Substantia nigra (tissue), 51 donors: ENCODE measurements at places on chromosomes 11 and 22.

GRCh38 chr11:83801799-83802198 lies 515.6 kb upstream of the CCDC90B start:
- no peak for DNase-seq

GRCh38 chr11:810040-810567 lies 337 bp downstream of the RPLP2 start:
- no peak for DNase-seq

DNA sequence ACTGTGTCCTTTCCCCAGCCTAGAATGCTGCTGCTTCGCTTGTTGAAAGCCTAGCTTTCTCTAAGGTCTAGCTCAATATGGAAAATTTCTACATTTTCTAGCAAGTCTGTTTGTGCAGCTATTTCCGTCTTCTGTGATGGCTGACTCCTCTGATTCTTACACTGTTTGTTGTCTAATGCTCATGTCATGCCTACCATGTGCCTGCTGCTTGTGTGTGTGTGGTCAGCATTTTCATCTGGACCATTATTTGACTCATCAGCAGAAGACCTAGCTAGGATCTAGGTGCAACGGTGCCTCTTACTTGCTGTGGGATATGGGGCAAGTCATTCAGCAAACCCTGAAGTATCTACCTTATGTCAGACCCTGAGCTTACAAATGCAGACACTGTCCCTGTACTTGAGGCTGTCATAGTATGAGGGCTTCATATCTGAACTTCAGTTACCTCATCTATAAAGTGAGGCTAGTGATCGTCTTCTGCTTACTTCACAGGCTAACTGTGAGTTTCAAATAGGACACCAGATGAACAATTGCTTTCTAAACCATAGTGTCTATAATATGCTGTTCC lies 86.5 kb upstream of the MYO18B start:
- DNase-seq, result no peak

DNA sequence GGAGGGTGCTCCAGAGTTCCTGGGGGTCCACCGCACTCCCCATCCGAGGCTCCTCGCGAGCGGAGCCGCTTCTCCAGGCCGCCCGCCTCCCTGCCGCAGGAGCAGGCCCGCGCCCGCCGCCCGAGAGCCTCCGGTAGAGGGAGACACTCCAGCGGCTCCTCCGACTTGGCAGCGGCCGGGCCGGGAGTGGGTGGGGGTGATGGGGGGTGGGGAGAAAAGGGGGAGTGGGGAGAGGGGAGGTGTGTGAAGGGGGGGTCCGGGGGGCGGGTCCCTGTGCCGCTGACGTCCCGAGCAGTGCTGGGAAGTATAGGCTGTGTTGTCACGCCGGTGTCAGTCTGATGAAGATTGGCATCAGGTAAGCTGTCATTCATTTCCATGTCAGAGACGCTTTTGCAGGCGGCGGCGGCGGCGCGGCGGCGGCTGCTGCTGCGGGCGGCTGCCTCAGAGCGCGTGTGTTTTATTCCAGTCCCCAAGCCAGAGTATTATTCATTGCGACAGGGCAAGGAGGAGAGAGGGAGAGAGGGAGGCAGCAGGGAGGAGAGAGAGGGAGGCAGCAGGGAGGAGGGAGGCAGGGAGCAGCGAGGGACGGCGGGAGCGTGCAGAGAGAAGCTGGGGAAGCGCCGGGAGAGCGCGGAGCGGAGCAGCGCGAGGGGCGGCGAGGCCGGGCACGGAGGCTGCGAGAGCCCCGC lies at the start of gene PKNOX2:
Gene PKNOX2 (plus strand): TSS at position 330 of the 689 bp plus-strand sequence. CDS start 186,555 bp downstream, outside the sequence.
- DNase-seq, result peak; percentile 79

DNA sequence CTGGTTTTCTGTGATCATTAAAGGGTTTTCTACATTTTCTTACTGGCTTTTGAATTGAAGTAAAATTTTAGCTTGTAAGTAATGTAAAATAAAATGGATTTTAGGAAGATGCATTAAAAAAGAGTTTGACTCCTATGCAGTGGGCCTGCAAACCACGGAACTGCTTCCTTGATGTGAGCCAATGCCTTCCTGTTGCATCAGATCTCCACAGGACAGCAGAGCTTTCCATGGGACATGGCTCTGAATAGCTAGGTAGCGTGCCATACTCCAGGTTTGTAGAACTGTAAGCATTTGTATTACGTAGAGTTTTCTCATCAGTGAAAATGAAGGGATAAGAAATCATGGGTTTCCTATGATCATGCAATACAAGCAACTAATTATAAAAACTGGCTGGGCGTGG lies 133.4 kb downstream of the SWAP70 start:
- no peak for DNase-seq

DNA sequence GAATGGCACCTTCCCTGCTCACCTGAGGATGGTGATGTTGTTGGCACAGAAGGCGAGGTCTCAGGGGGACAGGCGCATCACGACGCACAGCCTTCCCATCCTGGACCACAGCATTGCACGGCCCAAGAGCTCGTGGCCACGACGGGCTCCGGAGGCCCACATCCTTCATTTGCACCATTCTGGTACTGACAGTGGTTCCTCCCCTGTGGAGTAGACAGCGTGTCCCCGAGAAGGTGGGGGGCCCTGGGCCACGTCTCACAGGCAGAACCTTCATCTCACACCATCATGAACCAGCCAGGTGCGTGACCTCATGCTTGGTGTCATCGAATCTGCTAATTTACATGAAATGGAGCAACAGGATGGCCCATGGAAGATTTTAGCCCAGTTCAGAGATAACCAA lies 180.0 kb downstream of the CTTN start:
- no peak for DNase-seq

- no peak for DNase-seq
Observed at GRCh38 chr11:113279591-113279990, 34.8 kb upstream of the TTC12 start.

- no peak for DNase-seq
Observed at GRCh38 chr22:46286941-46287872, 9.5 kb upstream of the GTSE1 start.

DNA sequence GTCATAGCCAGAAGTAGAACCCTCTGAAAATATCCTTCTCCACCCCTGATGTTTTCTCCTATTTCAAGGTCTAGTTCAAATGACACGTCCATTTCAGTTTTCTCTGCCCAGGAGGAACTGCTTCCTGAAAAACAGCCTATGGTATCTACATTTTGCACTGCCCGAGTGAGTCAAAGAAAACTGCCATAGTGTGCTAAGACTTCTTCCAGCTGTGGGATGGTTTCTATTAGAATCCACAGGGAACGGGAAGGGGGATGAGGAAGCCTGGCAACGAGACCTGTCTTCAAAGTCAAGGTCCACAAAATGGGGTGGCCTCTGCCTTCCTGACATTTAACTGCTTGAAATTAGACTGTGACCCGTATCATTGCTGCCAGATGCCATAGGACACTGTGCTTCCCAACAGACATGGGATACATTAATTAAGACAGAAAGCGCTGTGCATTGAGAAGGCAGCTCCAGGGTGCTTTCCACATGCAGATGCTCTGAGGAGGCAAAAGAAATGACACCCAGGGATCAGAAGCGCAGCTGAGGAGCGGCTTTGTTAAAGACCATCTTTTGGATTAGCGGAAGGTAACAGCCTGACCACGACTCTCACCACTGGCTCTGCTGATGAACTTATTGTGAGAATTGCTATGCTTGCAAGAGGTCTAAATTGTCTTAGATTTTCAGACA lies 39.4 kb upstream of the NUP50 start:
- no peak for DNase-seq

- no peak for DNase-seq
Observed at GRCh38 chr22:49692499-49693225, 135.0 kb downstream of the BRD1 start.

DNA sequence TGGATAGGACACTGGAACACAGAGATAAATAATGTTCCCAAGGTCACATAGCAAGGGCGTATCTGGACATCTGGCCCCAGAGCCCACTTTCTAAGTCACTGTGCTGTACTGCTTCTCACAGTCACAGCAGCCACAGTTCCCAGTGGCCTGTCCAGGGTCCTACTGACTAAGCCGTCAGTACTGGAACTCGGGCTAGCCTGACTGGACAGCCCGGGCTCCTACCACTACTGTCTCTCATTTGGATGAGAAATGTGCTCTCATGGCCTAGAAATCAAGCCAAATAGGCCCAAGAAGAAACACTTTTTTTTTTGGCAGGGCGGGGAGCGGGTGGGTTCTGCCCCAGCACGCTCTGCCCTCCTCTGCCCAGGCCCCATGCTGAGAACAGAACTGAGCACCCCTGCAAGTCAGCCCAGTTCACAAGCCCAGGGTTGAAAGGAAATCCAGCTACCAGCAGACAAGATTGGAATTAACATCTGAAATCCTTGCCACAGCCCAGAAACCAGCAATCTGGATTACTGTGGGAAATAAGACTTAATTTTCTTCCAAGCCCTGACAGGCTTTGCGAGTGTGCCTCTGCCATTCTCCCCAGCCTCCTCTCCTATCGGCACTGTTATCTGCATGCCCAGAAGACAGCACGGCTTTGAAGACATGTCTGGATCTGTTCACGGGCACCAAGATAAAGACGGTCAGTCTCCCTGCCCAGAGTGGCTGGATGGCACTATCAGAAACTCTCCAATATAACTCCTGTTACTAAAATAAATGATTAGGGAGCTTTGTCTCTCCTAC lies 182.9 kb upstream of the NCAM1 start:
- no peak for DNase-seq

DNA sequence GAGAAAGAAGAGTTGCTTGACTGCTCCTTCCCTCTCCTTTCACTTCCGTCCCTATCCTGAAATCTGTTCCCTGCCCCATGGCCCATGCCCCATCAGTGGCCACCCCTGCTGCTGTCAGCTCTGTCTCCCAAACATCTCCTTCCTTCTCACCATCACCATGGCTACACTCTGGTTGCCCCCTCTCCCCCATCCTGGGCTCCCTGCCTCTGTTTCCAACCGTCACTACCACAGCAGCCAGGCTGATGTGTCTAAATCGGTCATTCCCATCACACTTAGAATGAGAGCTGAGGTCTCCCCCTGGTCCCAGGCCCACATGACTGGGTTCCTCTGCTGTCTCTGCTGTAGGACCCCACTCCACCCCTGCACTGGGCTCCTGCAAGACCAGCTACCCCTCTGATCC lies 54.6 kb upstream of the EIF3D start:
- no peak for DNase-seq

DNA sequence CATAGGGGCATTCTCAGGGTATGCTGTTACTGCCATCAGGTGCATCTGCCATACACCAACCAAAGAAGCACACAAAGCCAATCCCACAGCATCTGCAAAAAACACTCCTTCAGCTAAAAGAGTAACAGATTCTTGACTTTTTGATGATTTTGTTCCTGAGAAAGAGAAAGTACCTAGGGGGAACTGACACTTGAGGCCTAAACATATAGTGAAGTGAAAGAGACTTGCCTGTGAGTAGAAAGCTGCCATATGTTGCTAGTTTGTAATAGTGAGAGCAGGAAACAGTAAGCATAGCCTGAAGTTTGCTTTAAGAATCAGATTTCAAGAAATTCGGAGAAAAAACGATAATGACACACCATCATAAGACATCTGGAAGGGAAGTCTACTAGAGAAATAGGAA lies 97.9 kb upstream of the CTSC start:
- DNase-seq, result no peak

GRCh38 chr11:29641201-29641600 lies 375.6 kb downstream of the KCNA4 start:
- DNase-seq, result no peak

DNA sequence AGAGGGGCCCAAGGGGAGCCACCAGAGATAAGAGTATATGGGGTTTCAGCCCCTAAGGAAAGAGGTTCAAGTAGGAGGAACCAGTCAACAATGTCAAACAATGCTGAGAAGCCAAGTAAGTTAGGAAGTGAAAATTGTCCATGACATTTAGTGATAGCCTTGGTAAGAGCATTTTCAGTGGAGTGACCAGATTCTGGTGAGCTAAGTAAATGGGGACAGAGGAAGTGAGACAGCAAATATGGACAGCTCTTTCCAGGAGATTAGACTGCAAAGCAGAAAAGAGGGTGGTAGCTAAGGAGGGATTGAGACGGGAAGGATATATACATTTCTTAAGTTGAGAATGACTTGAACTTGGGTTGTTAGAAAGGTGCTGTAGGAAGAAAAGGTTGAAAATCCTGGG lies 22.9 kb downstream of the POLD3 start:
- no peak for DNase-seq

DNA sequence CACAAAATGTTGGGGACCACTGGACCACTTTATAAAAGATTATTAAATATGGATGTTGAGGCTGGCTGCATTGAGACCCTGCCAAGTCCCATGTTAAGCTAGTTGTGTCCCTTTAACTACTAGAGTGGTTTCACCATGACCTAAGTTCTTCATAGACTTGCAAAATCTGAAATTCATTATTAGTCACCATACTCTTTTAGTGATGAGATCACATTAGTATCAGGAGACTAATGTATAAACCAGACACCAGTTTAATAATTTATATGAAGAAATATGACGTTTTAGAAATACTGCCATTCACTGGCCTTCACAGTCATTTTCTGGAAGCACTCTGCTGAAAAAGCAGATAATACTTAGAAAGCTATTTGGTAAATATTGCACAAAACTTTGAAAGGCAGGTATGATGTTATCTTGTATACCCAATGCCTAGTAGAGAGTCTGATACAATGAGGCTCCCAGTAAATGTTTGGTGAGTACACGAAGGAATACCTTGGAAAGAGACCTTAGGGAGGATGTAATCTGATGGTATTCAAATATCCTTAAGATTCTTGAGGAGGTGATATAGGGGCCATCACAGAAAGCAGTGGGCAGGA lies 728.2 kb upstream of the ANO5 start:
- DNase-seq, result no peak

DNA sequence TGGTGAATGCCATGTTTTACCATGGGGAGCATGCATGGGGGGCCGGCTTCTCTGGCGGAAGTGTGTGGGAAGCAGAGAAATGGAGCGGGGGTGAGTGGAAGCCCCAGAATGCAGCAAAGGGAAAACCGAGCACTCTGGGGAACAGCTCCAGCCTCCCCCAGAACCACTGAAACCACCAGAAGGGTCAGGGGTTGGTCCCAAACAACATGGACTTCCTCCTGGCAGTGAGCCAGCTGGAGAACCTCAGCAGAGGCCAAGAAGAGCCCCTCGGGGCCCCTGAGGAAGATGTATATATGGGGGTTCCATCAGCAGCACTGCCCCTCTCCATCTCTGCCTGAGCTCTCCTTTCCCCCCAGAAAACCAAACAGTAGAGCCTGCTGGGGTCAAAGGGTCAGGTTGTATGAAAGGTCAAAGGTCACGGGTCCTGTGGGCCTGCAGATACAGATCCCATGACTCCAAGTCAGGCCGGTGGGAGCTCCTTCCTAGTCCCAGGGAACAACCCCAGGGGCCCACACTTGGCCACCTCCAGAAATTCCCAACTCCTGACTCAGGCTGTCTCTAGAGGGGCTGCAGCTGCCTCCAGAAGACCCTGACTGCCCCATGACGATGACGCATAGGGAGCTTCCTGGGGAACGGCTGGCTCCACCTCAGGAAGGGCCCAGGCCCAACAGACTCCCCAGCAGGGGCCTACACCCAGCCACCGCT lies 48.5 kb upstream of the TIMP3 start:
- DNase-seq, result no peak

- DNase-seq, result no peak
Observed at GRCh38 chr11:130866831-130867230, 49.4 kb downstream of the SNX19 start.

GRCh38 chr11:94593030-94593429 lies 25.9 kb downstream of the PIWIL4 start:
- DNase-seq, result no peak

GRCh38 chr11:117900121-117900648 lies 23.7 kb upstream of the FXYD6 start:
- no peak for DNase-seq

GRCh38 chr11:74949753-74950137 lies 679 bp downstream of the SPCS2 start:
- DNase-seq, result no peak
